Hippocampal formation (tissue), 2 donors: ENCODE measurements at places on chromosomes 3 and 15.

- DNase-seq: no peak
Measured at GRCh38 chr15:61517776-61518175, 288.7 kb upstream of the RORA start.

DNA sequence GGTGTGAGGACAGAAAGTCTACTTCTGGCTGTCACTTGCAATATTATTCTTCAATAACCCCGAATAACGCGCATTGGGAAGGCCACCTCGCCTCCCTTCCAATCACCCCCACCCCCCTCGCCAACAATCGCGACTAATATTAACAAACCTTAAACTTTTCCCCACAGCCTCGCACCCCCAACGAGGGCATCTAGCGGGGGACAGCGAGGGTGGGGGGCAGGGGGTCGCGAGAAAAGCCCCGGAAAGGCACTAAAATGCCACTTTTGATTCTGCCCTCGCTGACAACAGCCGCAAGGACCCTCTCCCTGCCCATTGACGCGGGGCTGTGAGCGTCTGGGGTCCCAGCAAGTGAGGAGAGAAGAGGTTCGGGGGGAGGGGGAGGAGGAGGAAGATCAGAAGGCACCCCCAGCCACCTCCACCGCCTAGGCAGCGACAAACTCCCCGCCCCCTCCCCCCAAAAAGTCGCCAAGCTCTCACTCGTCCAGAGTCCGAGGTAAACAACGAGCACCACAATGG lies 868 bp downstream of the SATB1 start:
- DNase-seq: no peak

DNA sequence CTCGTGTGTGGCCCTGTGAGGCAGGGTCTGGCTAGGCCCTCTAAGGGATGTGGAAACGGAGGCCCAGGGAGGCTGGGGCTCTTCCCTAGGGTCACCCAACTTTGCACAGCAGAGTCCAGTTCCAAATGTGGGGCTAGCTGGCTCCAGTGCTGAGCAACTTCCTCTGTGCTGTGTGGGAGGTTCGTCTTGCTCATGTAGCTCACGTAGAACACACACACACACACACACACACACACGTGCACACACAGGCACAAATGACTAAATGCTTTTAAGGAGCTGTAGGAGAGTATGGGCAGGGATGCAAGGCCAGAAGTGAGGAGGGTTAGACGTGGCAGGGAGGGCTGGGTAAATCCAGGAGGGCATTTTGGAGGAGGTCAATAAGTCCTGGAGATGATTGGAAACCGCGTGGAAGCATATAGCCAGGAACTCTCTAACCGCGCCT lies 213.8 kb downstream of the RPLP1 start:
- peak; percentile 15 for DNase-seq

DNA sequence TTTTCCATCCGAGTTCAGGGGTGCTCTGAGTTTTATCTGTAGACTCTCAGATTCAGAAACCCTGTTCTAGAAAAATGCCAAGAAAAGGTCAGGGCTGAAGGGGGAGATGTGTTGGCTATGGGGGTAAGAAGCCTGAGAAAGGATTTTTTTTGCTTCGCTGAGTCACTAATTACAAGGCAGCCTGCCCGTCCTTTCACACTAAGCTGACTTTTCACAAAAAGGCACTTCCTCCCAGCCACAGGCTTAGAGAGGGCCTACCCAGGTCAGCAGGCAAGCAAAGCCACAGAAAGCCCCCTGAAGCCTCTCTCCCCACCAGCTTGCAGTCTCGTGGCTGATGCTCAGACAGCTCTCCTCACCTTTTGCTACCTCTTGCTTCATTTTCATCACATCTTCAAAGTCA lies 192.6 kb upstream of the PRICKLE2 start:
- no peak for DNase-seq

DNA sequence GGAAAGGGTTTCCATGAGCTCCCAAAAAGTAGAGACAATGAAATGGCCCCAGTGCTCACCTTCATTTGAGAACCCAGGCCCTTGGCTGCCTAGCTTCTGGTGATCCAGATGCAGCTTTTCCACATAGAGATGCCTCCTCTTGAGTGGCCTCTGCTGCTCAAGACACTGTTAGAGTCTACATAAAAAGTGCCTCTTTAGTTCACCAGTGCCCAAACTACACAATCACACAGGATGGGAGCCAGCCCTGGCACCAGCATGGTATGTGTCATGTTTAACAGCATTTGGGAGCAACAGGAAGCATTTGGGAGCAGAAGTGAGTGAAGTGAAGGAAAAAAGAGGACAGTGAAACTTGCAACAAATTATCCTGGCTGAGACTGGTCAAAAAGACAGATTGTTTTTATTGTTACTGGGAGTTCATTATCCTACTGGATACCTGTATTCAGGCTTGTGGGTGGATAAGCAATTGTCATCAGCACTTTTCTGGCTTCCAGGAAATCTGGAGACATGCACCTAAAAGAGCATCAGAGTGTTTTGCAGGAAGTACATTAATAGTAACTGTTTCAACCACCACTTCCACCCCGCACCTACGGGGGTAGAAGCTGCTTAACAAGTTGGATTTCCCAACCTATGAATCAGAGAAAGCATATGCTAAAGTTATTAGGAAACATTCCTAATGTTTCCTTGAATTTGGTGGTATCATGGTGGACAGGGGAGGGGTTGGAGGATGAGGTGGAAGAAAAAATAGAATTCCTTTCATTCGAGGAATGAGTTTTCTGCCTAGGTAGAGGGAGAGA lies 416.2 kb downstream of the IGSF11 start:
- no peak for DNase-seq

DNA sequence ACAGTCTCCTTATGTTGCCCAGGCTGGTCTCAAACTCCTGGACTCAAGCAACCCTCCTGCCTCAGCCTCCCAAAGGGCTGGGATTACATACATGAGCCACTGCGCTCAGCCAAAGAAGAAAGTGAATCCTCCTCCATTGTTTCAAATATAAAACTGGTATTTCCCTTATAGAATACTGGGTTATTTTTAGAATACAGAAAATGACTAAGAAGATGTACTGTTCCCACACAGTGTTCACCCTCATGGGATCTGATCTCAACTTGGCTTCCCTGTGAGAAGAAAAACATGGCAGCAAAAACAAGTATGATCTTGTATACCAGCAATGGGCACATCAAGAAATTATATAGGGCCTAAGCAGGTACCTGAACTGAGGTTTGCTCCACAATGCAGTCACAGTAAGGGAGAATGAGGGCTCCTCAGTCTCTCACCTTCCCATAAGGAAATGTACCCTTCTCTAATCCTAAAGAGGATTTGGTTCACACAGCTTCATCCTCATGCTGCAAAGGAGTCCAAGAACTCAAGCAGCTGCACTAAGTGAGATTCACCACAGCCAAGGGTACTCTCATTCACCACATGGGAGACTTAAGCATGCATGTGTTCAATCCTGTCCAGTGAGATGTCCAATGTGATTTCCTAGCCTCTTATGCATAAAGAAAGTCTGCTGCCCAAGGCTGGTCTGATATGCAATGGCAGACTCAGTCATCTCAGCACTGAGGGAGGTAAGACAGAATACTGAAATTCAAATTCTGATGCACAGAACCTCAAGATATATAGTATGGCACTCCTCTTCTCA lies 25.8 kb downstream of the USP4 start:
- DNase-seq: no peak

- DNase-seq: no peak
Measured at GRCh38 chr3:194702545-194702944, 16.9 kb downstream of the FAM43A start.

GRCh38 chr3:62625268-62625667 lies 249.9 kb downstream of the CADPS start:
- DNase-seq: no peak
